Adipocyte (in vitro differentiated cells): ENCODE measurements at places on chromosomes 16 and 17.
A peak's percentile ranks its signal among the peaks of the same experiment; 100 is the strongest.

DNA sequence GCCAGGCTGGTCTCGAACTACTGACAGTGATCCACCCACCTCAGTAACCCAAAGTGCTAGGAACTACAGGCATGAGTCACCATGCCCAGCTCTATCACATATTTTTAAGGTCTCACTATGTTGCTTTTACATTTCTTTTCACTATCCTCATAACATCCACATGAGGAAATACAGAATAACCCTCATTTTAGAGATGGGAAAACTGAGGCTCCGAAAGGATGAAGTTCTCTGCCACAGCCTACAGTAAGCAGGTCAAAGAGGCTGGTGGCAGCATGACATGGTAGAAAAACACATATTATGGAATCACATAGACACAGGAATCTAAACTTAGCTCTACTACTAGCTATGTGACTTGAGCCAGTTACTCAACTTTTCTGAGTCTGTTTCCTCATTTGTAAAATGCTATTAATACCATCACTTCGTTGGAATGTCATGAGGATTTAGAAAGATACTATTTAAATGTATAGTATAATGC lies 32.2 kb downstream of the APPBP2 start:
- peak; percentile 22 for DNase-seq

DNA sequence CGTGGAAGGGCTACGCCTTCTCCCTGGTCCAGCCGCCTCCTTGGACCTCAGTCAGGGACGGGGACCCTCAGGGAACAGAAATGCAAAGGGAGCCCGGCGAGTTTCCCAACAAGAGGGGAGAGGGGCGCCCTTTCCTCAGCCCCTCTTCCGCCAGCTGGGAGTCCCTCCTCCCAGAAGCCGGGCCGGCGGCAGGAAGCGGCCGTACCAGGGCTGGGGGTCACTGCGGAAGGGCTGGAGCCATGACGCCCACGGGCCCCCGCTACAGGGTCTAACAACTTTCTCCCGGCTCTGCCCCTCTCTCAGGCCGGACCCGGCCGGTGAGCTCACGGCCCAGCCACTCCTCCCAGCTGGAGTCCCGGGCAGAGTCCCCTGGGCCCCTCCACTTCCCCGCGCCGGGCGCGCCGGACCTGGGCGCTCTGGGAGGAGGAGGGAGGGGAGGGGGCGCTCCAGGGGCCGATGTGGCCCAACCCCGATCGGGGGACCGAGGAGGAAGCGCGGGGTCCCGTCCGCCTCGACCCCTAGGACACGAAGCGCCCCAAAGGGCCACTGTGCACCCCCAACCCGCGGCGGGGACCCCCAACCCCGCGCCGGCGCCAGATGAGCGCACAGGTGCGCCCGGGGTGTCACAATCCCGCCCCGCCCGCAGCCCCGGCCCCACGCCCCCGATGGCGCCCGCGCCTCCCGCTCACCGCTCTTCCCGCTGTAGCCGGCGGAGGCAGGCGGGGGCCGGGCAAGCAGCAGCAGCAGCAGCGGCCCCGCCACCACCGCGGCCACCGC lies 578 bp downstream of the PGAP6 start:
- DNase-seq, result peak; percentile 69

DNA sequence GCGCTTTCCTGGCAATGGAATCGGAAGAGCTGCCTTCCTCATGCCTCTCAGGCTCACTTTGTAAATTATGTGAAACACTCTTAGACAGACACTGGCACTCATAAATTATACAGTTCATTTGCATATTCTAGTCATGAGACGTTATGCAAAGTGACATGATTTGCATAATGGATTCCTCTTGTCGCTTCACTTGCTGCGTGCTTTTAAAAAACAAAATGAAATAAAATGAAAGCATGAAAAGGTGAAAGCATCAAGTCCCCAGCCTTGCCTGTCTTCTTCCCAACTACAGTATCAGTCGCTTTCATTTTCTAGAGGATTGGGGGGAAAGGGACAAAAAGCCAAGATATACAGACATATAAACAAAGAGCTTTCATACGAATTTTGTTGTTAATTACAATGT lies 252.8 kb upstream of the PMFBP1 start:
- no peak for DNase-seq

DNA sequence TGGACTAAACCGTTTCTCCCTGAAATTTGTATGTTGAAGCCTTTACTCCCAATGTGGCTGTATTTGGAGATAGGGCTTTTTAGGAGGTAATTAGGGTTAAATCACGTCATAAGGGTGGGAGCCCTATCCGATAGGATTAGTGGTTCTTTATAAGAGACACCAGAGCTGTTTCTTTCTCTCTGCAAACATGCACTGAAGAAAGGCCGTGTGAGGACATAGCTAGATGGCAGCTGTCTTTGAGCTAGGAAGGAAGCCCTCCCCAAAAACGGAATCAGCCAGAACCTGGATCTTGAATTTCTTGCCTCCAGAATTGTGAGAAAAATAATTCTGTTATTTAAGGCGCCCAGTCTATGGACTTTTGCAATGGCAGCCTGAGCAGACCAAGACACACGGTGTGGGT lies 14.1 kb downstream of the ODF4 start:
- DNase-seq, result no peak

- peak; percentile 5 for DNase-seq
Measured at GRCh38 chr17:73710095-73710592, 65.9 kb upstream of the SDK2 start.

- no peak for DNase-seq
Measured at GRCh38 chr17:73401911-73402310, 90.1 kb upstream of the CDC42EP4 start.

DNA sequence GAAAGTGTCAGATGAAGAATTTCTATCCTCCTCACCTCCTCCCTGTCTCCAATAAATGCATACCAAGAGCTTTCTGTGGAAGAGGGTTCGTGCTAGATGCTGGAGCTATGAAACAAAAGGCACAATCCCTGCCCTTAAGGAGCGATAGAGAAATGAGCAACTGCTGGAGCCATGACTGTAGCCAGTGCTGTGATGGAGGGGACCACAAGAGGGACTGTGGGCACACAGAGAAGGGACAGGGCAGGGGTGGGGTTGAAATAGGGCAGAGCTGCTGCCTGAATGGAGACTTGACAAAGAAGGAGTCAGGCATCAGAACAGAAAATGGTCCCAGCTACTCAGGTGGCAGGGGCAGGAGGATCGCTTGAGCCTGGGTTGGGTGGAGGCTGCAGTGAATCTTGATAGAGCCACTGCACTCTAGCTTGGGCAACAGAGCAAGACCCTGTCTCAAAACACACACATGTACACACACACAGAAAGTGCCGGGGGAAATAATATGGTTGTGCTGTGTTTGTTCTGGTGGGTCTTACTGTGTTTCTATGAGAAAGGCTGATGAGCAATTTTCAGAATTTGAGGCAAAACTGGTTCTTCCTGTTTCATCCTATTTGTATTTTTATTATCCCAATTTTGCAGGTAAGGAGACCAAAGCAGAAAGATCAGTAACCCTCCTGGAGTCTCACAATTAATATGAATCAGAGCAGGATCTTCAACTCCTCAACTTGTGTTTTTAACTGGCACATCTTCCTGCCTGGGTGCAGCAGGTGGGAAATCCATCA lies 16.5 kb downstream of the TMEM98 start:
- no peak for DNase-seq

DNA sequence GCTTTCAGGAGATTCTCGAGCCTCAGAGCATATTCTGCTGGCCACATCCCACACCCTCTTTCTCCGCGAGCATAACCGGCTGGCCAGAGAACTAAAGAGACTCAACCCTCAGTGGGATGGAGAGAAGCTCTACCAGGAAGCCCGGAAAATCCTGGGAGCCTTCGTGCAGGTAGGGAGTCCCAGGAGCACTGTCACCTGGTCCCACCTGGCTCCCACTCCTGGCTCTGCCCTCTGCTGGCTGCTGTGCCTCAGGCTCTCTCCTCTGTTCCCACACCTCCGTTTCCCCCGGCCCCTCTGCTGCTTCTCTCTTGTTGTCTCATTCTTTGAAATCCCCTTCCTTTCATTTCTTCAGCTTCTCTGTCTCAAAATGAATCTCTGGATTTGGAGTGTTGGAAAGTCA lies 16.4 kb downstream of the LPO start:
- DNase-seq, result no peak

GRCh38 chr16:19805459-19806162 lies 79.0 kb downstream of the GPRC5B start:
- no peak for DNase-seq

GRCh38 chr16:69494991-69495392 lies 70.6 kb downstream of the CYB5B start:
- peak; percentile 29 for DNase-seq

DNA sequence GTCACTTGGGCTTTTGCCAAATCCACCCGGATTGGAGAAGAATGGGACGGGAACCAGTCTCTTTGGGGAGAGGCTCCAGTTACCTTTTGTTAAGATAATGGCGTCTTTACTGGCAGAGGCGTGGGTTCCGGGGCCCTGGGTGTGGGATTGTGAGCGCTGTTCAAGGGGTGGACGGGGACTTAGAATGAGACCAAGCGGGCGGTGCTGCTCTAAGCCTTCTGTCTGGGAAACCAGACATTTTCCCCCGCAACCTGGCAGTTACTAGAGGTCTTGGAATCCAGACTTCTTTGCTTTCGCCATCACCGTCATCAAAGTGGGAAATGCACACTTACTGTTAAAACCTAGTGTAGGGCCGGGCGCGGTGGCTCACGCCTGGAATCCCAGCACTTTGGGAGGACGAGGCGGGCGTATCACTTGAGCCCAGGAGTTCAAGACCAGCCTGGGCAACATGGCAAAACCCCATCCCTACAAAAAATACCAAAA lies 706 bp downstream of the TEN1 start:
- peak; percentile 88 for DNase-seq

DNA sequence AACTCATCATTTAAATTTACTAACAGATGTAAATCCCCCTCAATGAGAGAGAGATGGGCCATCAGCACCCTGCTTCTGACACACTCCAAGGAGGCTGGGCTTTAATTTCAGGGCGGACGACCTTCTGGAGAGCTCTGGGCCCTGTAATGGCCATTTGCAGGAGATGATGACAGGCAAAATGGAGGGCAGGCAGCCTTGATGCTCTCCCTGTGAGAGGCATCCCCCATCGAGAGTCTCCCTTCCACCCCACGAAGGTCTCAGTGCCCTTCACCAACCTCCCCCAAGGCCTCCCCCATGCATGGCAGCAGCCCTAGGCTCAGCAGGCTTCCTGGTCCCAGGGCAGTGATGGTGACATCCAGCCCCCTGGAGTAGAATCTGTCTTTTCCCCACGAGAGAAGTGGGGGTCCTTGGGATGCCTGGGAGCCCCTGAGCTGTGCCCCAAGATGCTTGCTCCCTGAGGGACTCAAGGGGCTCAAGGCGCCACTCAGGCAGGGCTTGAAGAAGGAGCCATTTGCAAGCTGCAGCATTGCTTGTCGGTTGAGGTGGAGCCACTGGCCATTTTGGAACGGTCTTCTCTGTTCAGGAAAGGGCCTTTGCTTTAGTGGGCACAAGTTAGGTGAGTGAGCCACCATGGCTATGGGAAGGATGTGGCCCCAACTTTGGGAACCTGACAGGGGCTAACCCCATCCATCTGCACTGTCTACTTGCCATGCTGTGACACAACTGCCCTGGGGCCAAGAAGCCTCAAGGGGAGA lies 82.6 kb downstream of the C16orf78 start:
- DNase-seq, result no peak

DNA sequence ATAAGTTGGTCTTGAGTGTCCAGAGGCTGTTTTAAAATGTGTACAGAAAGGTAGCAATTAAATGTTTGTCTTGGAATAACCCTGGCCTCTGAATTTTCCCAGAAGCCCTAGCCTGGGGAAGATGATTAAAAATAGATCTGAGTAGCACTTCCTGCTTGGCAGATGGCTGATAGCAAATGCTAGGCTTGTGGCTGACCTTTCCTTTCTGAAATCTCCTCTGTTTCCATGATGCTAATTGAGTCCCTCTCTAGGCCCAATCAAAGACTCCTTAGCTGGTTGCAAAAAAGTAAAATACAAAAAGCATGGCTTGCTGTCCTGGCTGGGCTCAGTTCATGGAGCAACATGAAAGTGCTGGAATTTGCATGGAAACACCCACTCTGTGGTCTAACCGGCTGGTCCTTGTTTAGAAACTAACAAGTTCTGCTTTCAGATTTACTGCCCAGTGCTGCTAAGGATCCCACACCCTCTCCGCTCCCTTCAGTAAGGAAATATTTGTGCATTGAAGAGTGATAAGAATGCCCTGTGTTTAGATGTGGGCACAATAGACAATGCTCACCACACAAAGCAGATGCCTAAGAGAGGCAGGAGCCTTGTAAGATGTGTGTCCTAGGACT lies 40.8 kb downstream of the YPEL2 start:
- peak; percentile 72 for DNase-seq

DNA sequence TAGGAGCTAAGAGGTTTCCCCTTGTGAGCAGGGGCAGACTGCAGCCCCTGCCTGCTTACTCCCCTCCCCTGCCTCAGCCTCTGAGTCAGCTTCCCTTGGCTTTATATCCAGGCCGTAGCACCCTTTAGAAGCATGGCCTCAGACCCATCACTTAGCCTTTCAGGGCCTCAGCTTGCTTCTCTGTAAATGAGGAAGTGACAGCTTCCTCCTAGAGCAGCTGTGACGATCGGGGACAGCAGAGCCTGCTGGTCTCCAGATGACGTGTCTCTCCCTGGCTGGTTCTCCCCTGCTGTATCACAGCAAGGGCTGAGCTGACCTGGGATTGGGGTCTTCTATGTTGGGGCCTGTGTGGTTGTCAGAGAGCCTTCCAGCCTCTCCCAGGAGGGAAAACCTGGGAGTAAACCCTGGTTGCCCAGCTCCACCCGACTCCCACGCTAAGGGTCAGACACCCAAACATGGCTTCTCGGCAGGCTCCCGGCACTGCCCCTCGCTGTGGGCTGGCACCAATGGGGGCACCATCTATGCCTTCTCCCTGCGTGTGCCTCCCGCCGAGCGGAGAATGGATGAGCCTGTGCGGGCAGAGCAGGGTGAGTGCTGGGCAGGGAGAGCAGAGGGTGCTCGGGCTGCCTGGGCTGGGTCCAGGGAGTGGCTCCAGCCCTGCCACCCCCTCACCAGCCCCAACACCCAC lies 16.3 kb upstream of the MYO15B start:
- no peak for DNase-seq

DNA sequence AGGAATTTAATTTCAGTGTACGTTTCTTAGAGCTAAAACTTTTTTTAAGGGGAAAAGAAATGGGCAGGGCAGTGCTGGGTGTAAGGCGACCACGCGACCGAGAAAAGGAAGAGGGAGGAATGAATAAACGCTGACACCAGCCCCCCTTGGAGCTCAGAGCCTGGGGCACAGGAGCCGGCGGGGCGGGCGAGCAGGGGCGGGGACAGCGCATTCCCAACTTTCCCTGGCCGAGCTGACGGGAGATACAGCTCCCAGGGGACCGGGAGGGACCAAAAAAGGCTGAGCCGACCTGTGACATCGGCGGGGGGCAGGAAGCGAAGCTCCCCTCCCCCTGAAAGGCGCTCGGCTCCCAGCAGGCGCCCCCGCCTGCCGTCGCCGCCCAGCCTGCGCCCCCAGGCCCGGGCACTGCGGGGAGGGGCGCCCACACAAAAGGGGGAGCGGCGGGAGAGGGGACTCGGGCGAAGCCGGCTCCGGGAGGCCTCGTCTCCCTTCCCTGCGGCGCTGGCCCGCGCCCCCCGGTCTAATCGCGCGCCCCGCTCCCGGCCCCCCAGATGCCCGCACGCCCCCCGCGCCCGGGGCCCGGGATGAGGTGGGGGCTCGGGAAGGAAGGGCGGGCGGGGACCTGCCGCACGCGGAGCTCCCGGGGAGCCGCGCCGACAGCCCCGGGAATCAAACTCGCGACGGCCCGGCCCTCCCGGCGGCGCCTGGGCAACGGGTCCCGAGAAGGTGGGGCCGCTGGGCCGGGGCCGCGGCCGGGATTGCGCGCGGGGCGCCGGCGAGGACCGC lies 622 bp downstream of the CUEDC1 start:
- peak; percentile 87 for DNase-seq

- DNase-seq, result no peak
Measured at GRCh38 chr17:2800367-2800766, 4.1 kb downstream of the RAP1GAP2 start.
